ENCODE measurements at places on chromosomes 4 and X.

GRCh38 chr4:7252051-7252450, 59.7 kb downstream of the SORCS2 start:
- DNase-seq = no peak

GRCh38 chr4:128332081-128332480, 44.5 kb upstream of the PGRMC2 start:
- no peak for DNase-seq

DNA sequence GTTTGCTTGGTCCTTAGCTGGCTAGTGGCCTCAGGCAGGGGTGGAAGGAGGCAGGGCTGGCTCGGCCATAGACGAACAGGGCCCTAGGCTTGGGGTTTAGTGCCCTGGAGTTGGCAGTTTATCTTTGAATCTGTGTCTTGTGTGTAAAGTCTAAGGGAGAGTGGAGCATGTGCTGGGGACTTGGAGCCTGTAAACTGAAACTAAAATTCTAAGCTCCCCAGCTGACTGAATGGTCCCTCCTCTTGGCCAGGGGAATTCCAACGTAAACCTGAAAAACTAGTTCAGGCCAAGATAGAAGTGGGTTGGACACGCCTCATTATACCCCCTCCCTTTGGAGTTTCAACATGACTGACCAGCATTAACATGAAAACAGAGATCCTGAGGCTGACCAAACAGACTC, 46.1 kb upstream of the GPR78 start:
- no peak for DNase-seq

DNA sequence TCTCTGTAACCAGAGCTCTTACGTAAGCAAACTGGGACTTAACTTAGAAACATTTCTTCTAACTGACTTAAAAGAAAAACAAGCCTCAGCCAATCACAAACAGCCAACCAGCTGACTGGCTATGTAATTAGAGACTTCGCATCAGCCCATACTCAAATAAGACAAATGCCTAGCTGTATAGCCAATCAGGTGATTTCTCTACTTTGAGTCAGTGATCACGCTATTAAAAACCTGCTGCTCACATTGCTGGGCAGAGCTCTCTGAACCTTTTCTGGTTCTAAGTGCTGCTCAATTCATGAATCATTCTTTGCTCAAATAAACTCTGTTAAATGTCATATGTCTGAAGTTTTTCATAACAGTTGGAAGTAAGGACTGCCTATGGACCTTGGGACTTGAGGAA, 9.9 kb upstream of the SMIM10L2A start:
- no peak for DNase-seq

GRCh38 chr4:161442921-161443320, 720.9 kb downstream of the FSTL5 start:
- no peak for DNase-seq

- DNase-seq = no peak
Measured at GRCh38 chrX:129006491-129006890, 516.8 kb downstream of the SMARCA1 start.

DNA sequence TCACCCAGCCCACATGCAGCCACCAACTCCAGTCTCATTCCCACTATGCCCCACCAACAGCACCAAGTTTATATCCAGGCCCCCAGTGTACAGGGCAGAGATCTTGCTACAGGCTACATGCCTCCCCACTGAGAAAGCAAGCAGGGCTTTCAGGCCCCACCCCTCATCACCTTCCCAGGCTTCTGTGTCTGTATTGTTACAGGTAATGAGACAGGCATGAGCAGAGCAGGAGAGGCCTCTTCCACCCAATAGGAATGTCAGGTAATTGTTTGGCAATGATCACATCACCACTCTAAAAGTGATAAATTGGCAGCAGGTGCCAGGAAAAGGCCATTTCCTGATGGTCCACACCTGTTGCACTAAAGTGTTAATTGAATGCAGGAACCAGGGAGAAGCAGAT, 102.5 kb downstream of the ZNF518B start:
- no peak for DNase-seq

DNA sequence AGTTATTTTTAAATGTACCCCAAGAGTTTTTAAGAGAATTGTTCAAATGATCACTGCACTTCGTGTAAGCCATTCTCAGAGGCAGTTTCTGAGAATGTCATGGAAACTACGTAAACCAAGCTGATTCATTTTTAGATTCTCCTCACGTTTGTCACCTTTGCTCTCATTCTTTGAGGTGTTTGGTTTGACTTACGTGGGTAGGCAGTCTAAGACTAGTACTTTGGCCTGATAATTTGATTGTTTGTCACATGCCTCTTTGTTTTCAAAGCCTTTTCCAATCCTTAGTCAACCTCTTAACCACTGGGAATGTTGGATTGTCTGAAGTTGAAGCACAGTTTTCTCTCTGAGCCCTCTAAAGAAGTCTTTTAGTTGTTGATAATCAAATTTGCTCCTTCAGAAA, 10.5 kb downstream of the SEPTIN11 start:
- no peak for DNase-seq

- DNase-seq = no peak
Measured at GRCh38 chr4:29199485-29199884, 1520.7 kb upstream of the PCDH7 start.

GRCh38 chr4:185479507-185479971, 8.0 kb upstream of the CCDC110 start:
- DNase-seq = no peak

DNA sequence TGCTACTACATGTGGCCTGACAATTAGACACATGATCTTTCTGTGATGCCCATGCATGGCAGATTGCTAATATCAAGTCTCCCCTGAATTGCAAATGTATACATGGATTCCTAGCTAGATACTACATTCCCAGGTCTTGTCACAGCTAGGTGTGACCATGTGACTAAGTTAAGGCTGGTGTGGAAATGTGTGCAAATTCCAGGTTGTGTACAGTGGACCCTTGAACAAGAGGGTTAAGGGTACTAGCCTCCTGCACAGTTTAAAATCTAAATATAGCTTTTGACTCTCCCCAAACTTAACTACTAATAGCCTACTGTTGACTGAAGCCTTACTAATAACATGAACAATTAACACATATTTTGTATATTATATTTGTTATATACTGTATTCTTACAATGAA, 48.4 kb downstream of the HSD17B13 start:
- DNase-seq = no peak

- DNase-seq = no peak
Measured at GRCh38 chrX:150543230-150544155, 24.9 kb upstream of the MTM1 start.

DNA sequence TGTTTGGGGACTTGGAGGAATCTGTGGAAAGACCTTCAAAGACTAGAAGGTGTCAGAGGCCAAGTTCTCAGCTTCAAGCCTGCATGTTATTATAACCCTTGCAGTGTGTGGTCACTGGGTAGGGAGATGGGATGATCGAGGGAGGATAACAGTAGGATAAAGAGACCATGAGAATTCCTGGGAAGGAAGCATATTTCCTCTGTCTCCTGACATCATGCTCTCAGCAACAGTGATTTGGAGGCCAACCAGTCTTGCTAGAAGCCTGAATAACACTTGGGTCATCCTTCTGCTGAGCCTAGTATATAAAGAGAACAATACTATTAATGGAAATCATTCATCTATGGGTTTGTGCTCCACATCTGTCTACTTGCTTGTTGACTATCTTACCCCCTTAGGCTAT, 40.9 kb upstream of the ANXA3 start:
- no peak for DNase-seq

- no peak for DNase-seq
Measured at GRCh38 chr4:145341381-145341780, 140.3 kb upstream of the SMAD1 start.

DNA sequence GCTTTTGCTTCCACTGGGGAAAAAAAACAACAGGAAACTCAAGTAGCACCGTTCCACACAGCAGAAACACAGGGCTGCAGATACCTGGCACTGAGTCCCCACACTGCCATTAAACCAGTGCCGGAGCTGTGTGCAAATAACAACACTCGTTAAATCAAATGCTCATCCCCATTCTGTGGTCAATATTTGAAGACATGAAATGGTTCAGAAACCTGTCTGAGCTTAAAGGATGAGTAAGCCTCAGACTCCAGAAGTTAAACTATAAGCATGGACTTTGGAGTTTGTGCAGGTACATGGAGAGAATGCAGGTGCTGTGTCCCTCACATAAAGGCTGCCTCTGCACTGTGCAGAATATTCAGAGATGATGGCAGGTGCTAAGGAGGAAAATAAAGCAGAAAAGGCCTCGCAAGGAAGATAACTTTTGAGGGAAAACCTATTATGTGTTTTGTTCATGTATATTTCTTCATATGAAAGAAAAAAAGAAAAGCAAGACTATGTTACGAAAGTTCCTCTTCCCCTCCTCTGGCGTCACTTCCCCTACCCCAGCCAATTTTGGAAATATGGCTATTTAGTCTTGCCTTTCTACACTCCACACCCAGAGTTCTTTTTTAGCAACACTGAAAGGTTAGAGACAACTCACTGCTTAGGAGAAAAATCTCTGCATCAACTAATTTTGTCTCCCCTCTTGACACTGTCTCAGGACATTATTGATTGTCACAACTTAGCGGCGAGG, 4.6 kb downstream of the MPP1 start:
- DNase-seq = no peak

DNA sequence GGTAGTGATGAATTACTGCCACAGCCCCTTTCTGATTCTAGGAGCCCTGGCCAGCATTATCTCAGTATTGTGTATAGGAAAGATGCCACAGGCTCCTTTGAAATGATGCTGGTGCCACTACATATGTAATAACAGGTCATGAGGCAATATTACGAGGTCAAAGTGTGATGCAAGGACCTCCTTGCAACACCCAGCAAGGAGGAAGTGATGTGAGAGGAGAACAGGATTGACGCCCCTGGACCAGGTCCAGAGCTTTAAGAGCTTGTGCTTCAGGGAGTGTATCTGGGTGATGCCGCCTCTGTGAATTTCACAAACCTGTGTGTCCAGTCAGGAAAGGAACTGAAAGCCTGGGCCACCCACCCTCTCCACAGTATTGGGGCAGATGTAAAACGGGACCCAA, 261.8 kb downstream of the MID1IP1 start:
- DNase-seq = no peak

- no peak for DNase-seq
Measured at GRCh38 chrX:129686422-129686948, 31.7 kb upstream of the APLN start.

DNA sequence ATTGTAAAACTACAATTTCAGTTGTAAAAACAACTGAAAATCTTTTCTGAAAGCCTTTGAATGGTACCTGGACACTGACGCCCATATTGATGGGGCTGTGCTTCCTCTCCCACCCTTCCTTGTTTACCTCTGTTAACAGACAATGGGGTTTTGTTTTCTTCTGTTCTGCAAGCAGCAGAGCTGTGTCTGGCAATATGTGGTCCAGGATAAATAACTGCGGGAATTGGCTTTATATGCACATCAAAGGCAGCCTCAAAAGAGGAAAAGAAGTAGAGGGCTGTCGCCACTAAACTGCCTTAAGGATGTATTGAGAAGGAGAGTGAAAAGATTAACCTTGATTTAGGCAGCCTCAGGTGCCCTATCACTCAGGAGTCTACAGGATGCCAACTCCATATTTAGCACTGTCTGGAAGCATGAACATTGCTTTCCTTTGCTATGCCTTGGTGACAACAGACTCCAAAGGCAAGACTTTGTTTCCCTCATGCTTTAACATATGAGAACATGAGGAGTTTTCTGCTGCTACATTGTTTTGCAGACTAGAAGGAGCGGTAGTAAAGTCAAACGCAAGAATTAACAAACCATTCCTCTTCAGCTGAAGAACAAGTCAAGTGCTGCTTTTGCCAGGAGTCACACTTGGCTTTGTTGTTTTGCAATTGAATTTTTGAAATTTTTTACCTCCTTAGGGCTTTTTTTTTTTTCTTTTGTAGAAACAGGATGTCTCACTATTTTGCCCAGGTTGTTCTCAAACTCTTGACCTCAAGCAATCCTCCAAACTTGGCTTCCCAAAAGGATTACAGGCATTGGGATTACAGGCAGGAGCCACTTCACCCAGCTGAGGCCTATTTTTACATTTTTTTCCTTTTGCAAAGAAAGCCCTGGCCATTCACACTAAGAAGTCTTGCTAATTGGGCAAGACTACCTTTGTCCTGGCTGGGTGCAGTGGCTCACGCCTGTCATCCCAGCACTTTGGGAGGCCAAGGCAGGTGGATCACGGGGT, 3.0 kb downstream of the IL21 start:
- no peak for DNase-seq

- DNase-seq = no peak
Measured at GRCh38 chrX:31580726-31581125, 508.9 kb upstream of the FTHL17 start.

- DNase-seq = peak; percentile 44
Measured at GRCh38 chrX:24081661-24082154, 27.0 kb downstream of the EIF2S3 start.

GRCh38 chr4:148441986-148442831, at the start of gene NR3C2:
Gene NR3C2, minus strand, starts transcription at chr4:148442414.
- peak; percentile 95 for DNase-seq

DNA sequence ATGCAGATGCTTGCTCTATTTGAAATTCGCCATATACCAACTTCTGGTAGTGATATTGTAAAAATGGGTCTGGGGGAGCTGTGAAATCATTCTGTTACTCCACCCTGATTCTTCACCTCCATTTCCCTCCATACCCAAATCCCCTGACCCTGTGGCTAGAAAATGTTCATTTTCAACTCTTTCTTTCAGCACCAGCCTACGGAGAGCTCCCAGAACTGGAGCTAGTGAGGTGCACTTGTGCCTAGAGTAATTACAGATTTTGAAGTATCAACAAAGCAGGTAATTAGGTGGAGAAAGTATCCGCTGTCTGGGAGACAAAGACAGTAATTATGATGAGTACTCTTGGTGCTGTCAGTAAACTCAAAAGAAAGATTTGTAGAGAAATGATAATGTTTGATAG, 8.1 kb downstream of the ARHGAP36 start:
- DNase-seq = no peak

DNA sequence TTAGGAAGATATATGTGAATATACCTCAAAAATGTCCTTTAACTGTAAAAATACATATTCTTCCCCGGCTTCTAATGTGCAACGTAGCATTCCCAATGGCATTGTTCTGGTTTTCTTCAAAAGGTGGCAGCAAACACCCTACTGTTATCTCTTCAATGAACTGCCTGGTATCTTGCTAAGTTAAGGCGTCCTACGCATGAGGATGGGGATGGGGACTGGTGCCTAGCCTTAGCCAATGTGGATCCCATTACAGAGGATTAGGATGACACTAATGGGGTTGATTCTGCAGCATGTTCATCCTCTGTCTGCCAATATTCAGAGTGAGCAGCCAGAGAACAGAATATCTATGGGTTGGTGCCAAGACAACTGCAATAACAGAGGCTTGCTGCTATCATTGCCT, 334.9 kb upstream of the ADGRL3 start:
- no peak for DNase-seq

- DNase-seq = no peak
Measured at GRCh38 chrX:96655947-96656623, 28.6 kb upstream of the DIAPH2 start.

GRCh38 chrX:11196476-11196875, 85.3 kb downstream of the HCCS start:
- DNase-seq = no peak

- DNase-seq = no peak
Measured at GRCh38 chr4:94979621-94980020, 221.9 kb downstream of the BMPR1B start.

- DNase-seq = no peak
Measured at GRCh38 chrX:71996826-71997225, 86.2 kb downstream of the NHSL2 start.
